PC-9 (cell line): ENCODE measurements at places on chromosomes 6 and 20. TPM values are rescaled to one million over a fixed set of nuclear protein-coding genes. Genes with fewer than 3 reads are reported as not detected.
A peak's percentile ranks its signal among the peaks of the same experiment; 100 is the strongest.

Gene BFSP1
- 10.4 and 13.8 TPM in 2 replicates for total RNA-seq

DNA sequence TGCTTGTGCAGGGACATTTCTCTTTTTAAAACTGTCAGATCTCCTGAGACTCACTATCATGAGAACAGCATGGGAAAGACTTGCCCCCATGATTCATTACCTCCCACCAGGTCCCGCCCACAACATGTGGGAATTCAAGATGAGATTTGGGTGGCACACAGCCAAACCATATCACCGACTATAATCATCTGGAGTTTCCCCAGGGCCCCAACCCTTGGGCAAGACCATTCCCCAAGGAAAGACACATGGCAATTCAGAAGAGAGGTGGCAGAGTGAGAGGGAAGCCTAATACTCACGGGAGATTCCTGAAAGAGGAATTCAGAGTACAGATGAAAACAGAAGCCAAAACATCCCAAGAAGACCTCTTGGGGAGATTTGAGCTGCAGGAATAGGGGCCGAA is 291.0 kb upstream of the PLCB4 start:
- DNase-seq, result no peak

- no peak for DNase-seq
These were observed 519 bp downstream of the CSTL1 start for GRCh38 chr20:23440004-23440403.

DNA sequence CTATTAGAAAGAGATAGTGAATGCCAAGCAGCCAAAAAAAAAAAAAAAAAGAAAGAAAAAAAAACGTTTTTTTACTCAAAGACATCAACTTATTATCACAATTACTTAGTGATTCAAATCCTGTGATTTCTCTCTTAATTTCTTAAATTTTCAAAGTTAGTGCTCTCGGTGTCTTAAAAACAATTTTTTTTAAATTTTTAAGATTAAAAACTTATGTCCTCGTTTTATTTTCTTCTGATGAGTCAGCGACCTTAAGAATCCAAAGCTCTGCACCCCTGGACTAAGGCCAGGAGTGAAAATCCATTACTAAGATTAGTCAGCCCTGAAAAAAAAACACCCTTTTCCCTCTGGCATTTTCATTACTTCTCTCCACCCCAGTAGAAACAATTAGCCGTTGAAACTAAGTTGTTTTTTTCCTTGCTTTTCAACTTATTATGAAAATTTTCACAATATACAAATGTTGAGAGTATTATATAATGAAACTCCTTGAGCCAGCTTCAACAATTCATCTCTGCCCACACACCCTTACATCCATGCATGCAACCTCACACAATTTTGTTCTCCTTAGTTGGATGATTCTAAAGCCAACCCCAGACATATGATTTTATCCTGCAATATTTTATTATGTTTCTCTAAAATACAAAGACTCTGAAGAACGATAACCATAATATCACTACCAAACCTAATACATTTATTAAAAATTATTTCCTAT is 85.6 kb upstream of the CARMIL1 start:
- DNase-seq, result peak; percentile 81

GRCh38 chr6:21946298-21946783 is 350.5 kb downstream of the PRL start:
- no peak for DNase-seq

DNA sequence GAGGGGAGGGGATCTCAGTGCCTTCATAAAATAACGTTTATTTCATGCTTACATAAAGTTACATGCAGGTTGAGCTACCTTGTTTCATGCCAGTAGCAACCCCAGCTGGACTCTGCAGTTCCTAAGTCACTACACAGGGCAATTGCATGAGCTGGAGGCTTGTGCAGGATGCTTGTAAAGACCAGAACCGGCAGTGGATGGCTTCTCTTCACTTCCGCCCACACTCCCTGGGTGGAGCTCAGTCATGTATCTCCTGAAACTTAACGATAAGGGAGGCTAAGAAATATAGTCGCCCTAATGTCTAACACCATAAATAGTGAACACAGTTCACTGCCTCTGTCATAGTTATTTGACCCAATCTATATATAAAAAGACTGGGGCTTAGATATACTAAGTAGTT is 99.4 kb upstream of the RAB32 start:
- DNase-seq, result no peak

GRCh38 chr6:52426667-52427066 is 6.5 kb downstream of the EFHC1 start:
- no peak for DNase-seq
